ENCODE measurements at places on chromosomes 3 and 15. TPM values are rescaled to one million over a fixed set of nuclear protein-coding genes. Genes with fewer than 3 reads are reported as not detected.

DNA sequence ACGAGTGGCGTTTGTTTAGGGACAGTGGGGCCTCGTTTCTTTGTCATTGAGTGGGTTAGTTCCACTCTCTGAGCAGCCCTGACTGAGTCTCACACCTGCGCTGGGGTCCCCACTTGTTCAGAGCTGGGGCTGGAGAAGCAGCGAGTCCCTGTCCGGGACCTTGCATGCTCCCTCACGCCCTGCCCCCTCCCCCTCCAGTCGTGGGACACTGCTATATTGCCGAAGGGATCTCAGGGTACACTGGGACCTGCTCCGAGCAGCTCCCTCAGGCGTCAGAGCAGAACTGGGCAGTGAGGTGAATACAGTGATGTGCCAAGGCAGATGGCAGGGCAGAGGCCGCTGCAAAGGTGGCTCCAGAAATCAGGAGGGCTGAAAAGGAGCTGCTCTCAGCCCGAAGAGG lies 59.9 kb upstream of the KLF13 start:
- peak; percentile 23 for DNase-seq

DNA sequence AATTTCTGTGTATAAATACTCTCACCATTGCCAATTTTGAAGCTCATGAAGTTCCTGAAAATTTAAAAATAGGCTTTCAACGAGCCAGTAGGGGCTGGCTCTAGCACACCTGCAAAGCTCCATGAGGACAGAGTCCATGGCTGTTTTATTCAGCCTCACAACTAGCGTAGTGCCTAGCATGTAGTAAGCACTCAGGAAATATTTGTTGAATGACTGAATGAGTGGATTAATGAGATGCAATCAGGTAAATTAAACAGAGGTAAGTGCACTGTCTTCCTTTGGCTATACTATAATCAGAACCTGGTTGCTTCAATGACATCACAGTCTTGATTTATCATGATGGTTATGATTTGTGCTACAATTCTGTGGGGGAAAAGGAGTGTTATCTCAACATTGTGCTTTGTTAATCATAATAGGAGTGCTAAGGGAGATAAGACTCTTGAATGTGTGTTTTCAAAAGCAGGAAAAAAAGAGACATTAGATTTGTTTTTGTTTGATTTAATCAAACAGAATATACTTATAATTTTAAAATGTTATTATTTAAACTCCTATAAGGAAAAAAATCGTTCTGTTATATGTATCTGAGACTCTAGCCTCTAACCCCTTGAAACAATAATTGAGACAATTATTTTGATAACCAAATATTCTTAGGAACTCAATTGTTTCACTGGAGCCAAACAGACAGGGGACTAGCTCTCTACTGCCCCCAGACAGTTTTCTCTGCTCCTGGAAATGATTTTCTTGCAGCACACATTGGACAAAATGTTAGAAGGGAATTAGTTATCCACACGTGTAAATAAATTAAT lies 171.7 kb upstream of the ATP11B start:
- no peak for DNase-seq

DNA sequence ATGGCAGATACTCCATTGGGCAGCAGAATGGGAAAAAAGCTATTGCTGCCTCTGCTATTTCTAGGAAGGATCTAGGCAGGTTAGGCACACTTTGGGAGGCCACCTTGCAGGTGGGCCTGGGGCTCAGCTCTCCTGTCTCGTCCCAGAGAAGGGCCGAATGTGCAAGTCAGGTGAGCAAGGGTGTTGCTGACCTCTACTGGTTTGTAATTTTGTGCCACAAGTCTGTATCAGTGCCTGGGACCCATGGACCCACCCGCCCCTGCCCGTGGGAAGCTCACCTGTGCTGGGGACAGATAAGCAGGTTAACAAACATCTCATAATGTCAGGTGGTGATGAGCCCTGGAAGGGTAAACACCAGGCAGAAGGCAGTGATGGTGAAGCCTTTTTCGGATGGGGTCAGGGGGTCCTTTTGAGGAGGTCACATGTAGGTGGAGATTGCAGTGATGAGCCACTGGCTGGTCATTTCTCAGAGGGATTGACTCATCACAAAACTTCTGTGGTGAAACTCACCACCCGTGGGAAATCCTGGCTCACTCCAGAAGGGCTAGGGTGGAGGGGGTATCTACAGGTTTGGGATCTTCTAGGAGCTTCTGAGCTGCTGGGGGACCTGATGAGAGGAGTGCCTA lies 161.3 kb downstream of the KLF13 start:
- no peak for DNase-seq

GRCh38 chr3:38114052-38114874 lies 22.7 kb downstream of the ACAA1 start:
- DNase-seq: no peak

WDR49 gene
- 16.2 TPM for total RNA-seq

B3GNT5 gene
- 3.1 TPM for total RNA-seq

DNA sequence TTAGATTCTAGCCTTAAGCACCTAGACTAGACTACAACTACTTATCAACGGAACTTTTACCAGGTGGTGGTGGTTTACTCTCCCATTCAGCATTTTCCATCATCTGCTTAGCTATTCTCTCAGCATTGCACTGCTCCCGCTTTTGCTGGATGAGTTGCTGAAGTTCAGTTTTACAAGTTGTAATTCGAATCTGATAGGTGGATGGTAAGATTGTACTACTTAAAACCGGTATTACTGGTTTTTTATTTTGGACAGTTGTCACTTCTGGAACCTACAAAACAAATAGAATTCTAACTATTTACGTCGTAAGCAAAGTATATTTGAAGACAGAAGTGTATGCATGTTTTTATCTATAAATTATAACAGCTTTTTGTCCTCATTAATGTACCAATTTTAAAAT lies 41.1 kb downstream of the PIK3R4 start:
- DNase-seq: no peak

DNA sequence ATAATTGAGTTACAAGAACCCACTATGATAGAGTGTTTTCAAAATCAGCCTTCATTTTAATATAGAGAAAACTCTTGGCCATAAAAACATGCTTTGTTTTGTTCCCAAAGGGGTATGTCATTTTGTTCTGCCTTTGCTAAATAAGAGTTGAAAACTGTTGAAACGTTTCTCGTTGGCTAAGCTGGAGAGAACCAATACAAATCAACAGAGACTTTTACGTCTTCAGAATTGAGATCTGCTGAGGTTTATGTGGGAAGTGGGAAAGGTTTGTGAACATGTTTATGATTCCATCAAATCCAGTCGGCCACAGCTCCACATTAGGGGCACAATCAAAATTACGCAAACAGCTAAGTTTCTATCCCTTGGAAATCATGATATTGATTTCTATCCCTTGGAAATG lies 102.0 kb downstream of the IGF2BP2 start:
- no peak for DNase-seq

RHOV gene
- total RNA-seq: 2.9 TPM

GRCh38 chr3:39748002-39748401 lies 61.4 kb upstream of the MYRIP start:
- no peak for DNase-seq

DNA sequence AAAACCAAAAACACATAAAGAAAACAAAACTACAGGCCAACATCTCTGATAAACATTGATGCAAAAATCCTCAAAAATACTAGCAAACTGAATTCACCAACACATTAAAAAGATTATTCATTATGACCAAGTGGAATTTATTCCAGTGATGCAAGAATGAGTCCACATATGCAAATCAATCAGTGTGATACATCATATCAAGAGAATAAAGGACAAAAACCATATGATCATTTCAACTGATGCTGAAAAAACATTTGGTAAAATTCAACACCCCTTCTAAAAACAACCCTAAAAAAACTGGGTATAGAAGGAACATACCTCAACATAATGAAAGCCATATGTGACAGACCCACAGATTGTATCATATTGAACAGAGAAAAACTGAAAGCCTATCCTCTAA lies 265.6 kb upstream of the DCBLD2 start:
- DNase-seq: no peak

PLA2G4F gene
- total RNA-seq: not detected

DNA sequence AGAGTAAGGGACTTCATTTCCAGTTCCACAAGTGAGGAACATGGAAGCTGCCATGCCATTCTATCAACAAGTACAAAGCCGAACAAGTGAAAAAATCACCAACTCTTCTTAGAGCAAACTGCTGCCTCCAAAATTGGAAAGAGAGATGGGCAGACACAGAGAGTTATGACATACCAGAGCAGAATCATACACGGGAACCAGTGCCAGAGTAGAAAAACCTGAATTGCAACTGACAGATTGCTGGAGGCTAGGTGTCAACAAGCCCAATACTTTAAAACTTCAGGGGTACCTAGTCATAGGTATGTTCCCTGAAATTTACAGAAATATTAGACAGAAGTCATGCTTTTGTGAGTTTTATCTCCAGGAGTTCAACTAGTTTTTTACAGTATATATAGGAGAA lies 62.0 kb downstream of the TTBK2 start:
- DNase-seq: no peak

SGO1 gene
- not detected for total RNA-seq

DNA sequence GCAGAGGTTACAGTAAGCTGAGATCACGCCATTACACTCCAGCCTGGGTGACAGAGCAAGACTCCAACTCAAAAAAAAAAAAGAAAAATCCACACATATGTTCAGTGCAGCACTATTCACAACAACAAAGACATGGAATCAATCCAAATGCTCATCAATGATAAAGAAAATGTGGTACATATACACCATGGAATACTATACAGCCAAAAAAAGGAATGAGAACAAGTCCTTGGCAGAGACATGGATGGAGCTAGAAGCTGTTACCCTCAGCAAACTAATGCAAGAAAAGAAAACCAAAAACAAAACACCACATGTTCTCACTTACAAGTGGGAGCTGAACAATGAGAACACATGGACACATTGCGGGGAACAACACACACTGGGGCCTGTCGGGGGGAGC lies 25.5 kb downstream of the PYGO1 start:
- no peak for DNase-seq

- peak; percentile 80 for DNase-seq
Measured at GRCh38 chr3:122890077-122890719, 95.3 kb downstream of the SLC49A4 start.

PLS1 gene
- total RNA-seq: 4.9 TPM

- DNase-seq: no peak
Measured at GRCh38 chr15:65569728-65570127, 39.5 kb downstream of the HACD3 start.

DNA sequence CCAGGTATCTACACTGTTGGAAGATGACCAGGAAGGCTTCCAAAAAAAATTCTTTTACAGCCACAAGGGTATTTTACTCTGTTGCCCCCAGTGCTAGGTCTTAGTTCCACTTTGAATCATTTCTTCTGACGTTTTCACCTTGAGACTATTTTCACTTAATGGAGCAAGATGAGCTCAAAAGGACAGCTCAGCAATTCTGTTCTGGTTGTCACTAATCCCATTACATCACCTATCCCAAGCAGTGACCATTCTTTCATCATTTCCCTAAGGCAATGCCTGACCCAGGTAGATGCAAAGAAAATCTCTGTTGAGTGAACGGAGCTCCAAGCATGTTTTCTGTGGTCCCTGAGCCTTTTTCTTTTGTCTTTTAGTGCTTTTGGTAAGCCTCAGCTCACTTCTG lies 210.0 kb downstream of the KCNAB1 start:
- no peak for DNase-seq

- DNase-seq: no peak
Measured at GRCh38 chr3:141308588-141309218, 59.6 kb upstream of the ZBTB38 start.

- DNase-seq: no peak
Measured at GRCh38 chr3:52555056-52555455, 18.7 kb downstream of the UQCC5 start.

DNA sequence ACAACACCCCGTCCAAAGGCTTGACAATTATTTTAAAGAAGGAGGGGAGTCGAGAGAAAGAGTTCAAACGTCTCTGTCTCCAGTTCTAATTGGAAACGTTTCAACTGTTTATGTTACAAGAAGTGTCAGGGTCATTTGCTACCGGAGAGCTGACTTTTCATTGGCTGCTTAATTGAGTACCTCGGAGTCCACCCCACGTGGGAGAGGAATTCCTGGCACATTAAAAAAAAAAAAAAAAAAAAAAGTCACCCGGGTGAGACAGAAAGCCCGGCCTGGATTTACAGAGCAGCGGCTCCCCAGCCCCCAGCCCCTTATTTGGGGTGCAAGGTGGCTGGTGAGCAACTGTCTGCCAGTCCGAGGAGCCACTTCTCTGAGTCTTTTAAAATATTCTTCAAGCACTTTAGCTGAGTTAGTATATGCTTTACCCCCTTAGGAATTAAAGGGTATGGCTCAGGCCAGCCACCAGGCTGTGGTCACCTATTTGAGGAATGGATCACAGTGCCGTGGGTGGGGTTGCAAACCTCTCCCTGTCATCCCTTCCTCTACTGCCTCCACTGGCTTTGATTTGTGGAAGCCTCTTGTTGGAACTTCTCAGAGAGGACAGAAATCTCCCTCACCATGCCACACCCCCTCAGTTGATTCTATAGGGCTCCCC lies 3.9 kb upstream of the TLE3 start:
- no peak for DNase-seq

GRCh38 chr3:173938159-173938558 lies 540.6 kb downstream of the NLGN1 start:
- DNase-seq: no peak

DNA sequence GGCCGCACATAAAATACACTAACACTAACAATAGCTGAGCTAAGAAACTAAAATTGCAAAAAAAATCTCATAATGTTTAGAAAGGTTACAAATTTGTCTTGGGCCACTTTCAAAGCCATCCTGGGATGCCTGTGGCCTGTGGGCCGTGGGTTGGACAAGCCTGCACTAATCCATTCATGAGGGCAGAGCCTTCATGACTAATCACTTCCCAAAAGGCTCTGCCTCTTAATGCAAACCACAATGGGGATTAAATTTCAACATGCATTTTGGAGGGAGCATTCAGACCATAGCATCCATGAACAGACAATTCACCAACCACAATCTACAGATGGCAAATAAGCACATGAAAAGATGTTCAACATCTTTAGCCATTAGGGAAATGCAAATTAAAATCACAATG lies 128.2 kb downstream of the SUCLG2 start:
- no peak for DNase-seq

DNA sequence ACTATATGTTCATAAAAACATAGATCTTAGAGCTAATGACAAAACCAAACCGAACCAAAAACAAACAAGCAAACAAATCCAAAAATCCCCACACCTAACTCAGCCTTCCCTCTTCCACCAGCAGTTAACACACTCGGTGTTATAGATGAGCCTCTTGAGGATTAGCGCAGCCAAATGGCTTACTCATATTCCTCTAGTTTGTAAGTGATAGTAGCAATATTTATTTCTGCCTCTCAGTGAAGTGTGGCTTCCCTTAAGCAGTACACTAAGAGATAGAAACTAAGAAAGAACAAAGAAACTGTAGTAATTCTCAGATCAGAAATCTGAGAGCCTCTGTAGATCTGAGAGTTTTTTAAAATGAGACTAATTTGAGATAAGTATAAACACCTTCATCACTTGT lies 2.4 kb upstream of the NCEH1 start:
- no peak for DNase-seq

- no peak for DNase-seq
Measured at GRCh38 chr3:66425576-66426114, 75.2 kb downstream of the LRIG1 start.

GRCh38 chr15:67009576-67010569 lies 55.5 kb upstream of the SMAD3 start:
- no peak for DNase-seq

HIGD2B gene
- not detected for total RNA-seq
